ENCODE measurements at places on chromosomes 7 and 10.

GRCh38 chr10:35641676-35642034 lies 441 bp downstream of the FZD8 start:
- DNase-seq: no peak

DNA sequence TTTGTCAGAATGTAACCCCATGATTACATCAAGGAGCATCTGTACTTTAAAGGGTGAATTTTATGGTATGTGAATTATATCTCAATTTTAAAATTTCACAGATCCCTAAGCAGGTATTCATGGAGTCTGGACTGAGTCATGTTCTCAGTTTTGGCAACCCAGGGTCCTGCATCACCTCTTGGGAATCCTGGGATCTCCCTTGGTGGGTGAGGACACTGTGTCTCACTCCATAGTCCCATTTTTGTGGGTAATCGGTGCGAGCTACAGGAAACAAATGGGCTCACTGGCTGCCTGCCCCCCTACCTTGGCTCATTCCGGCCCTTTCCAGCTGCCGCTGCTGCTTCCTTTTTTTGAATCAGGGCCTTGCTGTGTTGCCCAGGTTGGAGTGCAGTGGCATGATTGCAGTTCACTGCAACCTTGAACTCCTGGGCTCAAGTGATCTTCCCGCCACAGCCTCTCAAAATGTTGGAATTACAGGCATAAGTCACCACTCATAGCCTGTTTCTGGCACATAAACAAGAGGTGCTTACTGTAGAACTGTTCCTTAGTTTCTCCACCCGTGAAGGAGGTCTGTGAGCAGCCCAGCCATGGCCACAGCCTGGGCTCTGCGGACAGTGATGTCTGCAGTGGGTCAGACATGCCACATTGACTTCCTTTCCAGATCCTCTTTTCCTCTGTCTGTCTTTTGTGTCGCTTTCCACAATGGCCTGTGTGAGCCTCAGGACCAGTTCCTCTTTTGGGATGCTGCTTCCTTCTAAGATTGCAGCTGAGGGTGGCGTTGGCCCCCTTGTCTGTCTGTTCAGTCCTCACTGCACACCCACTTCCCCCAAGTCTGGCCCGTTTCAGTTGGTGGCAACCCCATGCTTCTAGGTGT lies 14.5 kb downstream of the PALD1 start:
- no peak for DNase-seq

DNA sequence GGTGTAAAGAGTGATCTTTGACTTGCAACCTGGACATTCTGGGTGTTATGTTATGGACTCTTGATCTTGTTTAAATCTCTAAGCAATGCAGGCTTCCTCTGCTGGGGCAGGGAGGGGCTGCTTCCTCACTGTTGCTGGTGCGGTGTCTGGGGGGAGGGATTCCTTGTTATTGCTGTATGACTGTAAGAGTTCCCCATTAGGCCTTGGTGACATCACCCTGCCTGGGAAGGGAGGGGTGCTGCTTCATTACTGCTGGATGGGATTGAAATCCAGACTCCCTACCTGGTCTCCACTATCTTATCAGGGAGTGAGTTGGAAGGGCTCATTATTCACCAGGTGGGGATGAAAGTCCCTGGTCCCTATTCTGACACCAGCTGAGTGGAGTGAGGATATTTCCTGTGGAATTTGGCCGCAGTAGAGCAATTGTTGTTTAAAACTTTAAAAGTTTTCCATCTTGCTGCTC lies 8.8 kb downstream of the OGDH start:
- no peak for DNase-seq

DNA sequence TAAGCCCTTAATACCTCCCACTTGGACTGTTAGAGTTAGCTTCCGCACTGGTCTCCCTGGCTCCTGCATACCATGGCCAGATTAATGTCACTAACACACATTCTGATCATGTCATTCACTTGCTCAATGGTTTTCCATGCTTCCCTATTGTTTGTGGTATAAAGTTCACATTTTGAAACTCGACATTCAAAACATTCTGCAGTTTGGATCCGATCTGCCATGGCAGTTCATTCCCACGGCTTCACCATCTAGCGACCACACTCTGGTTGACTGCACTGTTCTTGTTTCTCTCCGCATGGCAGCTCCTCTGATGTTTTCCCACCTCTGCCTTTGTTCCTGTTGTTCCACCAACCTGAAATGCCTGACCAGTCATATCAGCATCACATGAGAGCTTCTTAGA lies 87.4 kb upstream of the WAC start:
- DNase-seq: no peak

- DNase-seq: no peak
These were observed 4.9 kb upstream of the DNTT start for GRCh38 chr10:96299383-96299782.

- DNase-seq: no peak
These were observed 149.7 kb upstream of the AOAH start for GRCh38 chr7:36874041-36874440.

DNA sequence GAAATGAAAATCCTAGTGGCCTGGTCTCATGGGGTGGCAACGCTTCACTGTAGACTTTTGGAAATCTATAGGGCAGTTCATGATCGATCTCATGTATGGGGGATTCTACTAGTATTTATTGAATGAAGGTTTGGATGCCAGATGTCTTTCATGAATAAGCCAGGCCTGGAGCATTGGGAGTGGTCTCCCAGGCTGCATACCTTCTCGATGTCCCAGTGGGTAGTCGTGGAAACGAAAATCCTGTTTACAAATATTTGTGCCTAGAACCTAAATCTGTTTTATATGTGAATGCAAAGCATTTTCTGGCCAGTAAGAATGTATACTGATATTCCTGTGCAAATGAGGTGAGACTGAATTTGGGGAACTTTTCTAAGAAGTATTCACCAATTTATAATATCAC lies 105.0 kb upstream of the C1QL3 start:
- no peak for DNase-seq

DNA sequence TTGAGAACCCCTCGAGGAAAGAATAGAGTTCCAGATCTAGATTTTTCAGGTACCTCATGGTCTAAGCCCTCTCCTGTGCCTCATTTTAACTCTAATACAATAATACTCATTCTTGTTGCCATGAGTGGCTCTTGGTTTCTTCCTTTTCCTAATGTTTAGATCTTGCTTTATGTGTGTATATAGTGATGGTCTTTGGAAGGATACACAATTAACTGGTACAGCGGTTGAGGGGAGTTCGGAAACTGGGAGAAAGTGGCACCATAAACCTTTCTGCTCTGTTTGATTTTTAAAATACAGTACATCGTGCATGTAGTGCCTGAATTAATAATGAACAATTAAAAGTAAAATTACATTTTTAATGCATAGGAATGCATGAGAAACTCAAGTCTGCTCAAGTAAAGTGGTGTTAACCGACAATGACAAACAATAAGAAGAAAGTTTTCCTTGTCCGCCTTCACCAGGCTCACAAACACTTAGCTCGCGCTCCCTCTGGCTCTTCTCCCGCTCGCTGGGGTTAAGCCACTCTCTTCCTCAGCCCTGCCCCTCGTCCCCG lies 386 bp upstream of the EIF4EBP2 start:
- DNase-seq: no peak

DNA sequence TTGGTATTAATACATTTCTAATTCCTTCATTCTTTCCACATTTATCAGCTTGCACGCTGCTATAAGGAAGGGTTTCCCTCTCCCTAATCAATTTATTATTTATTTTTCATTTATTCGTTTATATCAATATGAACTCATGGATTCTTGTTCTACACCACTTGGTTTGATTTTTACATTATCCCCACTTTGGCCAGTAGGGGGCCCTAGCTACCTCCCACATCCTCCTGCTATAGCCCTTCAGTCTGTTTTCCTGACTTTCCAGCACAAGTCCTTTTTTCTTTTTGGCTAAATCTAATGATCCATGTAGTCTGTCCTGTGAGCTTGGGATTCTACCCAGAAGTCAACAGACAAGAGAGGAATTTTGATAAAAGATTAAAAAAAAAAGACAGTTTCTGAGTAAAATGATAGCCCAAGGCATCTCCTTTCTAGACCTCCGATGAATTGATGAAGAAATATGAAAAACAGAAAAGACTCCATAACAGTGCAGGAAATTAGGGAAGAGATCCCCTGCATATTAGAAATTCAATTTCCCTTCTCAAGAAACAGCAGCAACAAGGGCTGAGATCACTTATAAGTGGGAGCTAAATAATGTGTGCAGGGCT lies 47.7 kb downstream of the LYZL2 start:
- DNase-seq: no peak

All from stimulated activated CD8-positive, alpha-beta memory T cell treated with anti-CD3 and anti-CD28 coated beads, Interleukin-12 subunit alpha, Interleukin-12 subunit beta, amount 100 ng/mL, for 4 hours (primary cell).